ENCODE measurements at places on chromosomes 2 and 18.

- peak; percentile 24 for DNase-seq
These were observed 22.6 kb upstream of the DAPL1 start for GRCh38 chr2:158772306-158773078.

DNA sequence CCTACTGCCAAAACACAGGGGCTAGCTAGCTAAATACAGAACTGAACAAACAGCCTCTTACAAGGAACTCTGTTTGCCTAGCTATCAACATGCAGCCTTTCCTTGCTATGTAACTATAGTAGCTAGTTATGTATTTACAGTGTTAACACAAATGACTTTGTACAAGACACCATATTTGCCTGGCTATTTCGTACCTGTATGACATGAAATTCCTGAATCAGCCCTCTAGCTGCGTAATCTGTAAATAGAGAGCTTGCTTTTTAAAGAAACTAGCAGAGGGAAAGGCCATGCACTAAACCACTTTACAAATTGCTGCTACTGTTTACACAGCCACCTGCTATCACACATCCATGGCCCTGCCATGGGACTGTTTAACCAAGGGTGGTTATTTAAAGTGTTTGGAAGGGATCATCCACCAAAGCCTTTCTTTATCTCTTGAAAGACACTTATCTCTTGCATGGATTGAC, 248.7 kb downstream of the TFCP2L1 start:
- DNase-seq: no peak

- DNase-seq: no peak
These were observed 217.0 kb downstream of the C1D start for GRCh38 chr2:67845621-67846369.

DNA sequence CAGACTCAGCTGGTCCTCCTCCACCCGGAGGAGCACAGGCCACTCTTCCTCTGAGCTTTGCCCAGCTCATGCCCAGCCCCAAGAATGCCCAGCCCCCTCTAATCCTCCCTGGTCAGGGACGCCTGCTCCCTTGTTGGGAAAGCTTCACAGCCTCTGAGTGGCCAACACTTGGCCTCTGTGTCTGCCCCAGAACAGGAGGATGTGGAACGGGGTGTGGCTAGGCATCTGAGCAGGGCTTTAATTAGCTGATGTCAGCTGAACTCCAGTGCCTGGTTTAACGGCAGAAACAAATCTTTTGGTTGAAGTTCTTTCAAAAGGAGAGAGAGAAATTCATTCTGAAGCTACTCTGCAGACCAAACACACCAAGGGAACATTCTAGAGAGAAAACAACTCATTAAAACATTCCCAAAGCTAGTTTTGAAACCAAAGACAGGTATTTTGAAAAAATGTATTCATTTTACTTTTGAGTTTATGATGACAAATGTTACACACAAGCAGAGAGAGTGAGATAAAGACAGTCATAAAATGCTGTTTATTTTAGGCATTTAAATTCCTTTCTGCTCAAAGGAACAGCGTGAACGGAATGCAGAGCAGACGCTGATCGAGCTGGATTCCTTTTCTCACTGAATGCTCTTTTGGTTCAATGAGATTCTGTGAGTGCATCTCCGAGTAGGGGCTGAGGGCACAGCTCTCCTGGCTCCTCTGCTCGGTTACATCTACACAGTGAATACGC, 63.8 kb downstream of the RTP5 start:
- peak; percentile 57 for DNase-seq

DNA sequence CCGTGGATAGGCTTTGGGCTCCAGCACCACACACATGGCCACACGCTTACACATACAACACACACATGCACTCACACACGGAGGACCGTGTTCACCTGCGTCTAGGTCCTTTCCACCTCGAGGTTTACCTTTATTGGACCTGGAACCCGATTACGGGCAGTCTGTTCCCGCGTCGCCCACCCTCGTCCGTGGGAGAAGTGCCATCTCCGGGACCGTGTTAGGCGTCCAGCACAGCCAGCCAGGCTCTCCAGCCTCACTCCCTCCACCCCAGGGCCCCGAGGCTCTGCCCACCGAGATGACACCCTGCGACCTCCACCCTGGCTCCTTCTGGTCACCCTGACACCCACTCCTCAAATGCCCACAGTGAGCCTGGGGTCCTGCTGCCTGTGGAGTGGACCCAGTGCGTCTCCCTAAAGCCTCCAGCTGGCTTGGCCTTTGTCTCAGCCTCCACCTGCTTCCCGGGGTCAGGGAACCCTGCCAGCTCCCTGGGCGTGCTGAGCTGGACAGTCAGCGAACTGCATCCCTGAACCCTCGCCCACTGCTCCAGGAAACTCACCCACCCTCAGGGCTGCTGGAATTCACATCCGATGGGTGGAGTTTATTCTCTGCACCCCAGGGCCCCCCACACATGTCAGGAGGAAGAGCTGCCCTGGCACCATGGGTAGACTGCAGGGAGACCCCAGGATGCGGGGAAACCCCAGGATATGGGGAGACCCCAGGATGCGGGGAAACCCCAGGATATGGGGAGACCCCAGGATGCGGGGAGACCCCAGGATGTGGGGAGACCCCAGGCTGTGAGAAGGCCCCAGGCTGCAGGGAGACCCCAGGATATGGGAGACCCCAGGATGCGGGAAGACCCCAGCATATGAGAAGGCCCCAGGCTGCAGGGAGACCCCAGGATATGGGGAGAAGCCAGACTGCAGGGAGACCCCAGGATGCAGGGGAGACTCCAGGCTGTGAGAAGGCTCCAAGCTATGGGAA, 33.0 kb downstream of the ADI1 start:
- no peak for DNase-seq

DNA sequence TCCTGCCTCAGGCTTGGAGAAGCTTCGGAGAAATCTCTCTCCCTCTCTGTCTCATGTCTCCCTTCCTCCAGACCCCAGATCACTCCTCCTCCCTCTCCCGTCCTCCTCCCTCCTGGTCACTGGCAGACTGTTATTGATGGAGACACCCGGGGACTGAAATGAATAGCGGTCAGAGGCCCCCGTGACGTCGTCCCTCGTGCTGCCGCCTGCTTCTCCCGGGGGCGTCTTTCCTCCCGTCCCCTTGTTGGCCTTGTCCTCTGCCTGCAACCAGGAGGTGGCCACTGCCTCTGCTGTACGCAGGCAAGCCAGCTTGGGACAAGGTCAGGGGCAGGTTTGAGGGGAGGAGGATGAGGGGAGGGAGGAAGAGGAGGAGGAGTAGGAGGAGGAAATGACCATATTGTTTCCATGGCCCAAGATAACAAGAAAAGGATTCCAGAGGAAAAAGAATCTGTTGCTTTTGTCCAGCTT, 78.2 kb downstream of the CELF4 start:
- no peak for DNase-seq

DNA sequence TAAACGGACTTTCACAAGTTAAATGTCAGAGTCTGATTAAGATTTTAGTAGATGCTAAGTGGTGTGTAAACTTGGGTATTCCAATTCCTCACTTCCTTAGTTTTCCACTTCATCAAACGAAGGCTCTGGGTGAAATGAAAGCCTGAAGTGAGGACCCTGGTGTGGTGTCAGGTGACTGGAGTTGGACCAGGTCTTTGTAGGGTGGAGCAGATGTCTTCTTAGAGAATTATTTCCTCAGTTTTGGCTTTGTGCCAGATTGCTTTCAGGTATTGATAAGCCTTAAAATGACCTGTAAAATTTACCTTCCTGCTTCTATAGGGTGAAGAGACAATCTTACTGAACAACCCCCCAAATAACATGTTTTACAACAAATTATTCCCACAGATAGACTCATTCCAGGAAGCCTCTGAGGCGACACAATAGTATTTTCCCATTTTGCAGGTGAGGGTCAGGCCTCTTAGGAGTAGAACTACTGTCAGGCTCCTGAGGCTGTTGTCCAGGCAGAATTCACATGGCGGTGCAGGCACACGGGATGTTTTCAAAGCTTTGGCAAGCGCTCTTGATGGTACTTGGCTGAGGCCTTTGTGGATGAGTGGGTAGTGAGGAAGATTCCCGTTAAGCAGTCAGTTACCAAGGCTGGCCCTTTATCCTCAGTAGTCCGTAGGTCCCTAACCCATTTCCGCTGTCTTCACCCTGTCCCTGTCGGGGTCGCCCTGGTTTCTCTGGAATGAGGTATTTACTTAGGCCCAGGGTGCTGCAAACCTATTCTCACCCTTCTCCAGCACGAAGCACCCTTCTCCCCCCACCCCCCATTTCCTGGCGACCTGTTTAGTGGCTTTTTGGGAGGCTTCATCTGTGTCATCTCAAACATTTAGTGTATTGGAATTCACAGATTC, 6.6 kb downstream of the RPS7 start:
- DNase-seq: no peak

DNA sequence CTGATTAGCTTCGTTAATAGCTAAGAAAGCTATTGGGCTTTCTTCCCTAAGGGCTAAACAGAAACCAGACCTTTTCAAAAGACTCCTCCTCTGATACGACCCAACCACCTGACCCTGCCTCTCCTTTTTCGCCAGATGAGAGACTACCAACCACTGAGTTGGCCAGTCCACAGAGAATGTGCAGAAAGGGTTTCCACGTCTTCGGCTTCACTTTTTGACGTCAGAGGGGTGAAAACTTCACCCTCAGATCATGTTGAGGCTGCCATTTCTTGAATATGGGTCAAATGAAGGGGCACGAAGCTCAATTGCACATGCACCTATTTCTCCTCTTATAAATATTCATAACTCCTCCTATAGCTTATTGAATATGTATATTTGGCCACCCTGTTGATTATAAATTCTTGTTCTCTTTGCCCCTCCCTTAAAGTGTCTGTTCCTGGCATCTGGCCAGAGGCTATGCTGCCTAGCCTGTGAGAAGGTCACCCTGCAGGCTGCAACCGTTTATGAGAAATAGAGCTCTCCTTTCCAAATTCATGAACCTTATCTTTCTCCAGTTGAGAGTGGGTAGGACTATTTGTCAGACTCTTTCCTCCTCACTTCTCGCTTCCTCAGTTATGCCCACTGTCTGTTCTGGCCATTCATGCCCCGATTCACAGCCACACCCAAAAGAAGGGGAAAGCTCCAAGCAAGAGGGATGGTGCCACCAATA, 301.6 kb downstream of the STK39 start:
- no peak for DNase-seq

DNA sequence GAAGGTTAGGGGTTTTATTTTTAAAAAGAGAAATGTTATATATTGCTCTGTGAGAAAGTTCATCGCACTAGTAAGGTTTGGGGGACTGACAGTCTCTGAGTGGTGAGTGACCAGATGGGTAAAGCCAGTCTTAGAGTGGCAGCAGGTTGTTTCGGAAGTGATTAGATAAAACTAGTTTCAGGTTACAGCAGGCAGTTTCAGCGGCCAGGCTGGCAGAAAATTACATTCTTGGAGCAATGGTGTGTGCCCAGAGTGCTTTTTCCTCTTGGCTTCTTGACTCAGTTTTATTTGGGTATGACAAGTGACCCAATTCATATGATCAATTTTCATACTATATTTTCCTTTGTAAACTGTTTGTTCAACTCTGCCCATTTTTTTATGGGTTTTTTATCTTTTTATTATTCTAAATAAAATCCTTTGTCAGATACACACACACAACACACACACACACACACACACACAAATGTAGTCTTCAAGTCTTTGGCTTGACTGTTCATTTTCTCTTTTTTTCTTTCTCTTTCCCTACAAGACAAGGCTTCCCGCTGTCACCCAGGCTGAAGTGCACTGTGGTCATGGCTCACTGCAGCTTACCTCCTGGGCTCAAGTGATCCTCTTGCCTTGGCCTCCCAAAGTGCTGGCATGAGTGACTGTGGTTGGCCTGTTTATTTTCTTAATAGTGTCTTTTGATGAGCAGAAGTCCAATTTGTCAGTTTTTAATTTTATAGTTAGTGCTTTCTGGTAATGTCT, 30.9 kb downstream of the RALBP1 start:
- peak; percentile 42 for DNase-seq

DNA sequence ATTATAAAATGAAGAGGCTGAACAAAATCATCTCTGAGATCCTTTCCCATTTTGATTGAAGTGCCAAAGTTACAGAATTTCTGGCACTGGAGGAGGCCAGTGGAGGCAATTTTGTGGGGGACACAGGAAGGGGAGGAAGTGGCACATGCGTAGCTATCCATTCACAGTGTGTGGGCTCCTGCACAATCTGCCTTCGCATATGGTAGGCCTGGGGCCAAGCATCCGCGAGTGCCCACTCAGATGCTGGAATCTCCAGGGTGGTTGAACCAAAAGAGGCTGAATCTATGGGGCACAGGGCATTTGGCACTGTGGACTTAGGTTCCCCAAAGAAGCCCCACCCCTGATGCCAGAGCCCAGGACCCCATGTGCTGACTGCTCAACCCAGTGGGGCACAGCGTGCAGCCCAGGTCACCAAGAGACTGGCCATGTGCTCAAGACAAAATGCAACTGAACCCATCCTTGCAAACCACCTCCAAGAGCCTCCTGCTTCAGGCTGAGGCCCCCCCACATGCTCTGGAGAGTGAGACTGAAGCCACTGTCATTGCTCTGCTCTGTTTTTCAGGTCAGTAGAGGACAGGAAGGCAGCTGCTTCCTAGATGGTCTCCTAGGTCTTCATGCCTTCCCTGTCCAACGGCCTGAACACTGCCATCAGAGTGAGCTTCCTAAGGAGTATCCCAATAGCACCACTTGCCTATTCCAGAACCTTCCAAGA, 28.5 kb downstream of the ST8SIA5 start:
- DNase-seq: no peak

DNA sequence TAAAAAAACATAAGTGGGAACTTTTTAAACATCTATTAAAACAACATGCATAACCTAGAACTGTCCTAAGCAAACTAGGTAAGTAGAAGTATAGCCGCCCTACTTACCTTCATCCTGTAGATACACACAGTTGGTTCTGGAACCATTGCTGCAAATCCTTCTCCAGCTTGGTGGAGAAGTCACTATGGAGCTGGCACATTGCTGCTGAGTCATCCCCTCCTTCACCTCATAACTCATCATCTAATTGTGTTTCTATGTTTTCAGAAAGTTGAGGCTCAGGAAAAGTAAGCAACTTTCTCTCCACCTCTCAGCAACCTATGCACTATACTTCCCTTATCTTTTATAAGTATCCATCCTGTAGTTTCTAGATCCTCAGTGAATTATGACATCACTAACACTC, 269.8 kb upstream of the MMADHC start:
- DNase-seq: peak; percentile 6

DNA sequence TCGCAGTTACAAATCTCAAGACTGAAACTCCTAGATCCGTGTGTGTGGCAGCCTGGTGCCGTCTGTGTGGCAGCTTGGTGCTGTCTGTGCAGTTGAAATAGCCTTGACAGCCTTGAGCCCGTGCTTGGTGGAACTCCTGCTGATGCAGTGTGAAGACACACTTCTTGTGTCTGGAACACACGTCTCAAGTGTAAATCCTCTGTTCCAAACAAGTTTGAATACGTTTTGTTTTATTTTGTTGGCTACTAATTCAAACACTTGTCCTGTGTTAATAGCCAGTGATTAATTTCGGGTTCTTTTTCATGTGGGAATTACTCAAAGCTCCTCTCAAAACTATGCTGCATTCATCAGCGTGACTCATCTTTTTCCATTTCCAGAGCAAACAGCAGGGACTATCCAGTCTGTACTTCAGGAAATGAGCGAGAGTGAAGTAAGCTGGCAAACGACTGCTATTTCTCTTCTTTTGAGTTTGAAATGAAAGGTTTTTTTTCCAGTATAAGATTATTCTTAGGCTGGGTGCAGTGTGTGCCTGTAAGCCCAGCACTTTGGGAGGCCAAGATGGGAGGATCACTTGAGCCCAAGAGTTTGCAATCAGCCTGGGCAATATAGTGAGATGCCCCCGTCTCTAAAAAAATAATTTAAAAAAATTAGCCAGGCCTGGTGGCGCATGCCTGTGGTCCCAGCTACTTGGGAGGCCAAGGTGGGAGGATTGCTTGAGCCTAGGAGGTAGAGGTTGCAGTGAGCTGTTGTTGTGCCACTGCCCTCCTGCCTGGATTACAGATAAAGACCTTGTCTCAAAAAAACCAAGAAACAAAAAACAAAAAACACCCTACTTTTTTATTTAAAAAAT, 152.9 kb downstream of the SPP2 start:
- DNase-seq: peak; percentile 85

All from fibroblast of gingiva (primary cell).